ENCODE measurements at places on chromosomes 4 and X.

DNA sequence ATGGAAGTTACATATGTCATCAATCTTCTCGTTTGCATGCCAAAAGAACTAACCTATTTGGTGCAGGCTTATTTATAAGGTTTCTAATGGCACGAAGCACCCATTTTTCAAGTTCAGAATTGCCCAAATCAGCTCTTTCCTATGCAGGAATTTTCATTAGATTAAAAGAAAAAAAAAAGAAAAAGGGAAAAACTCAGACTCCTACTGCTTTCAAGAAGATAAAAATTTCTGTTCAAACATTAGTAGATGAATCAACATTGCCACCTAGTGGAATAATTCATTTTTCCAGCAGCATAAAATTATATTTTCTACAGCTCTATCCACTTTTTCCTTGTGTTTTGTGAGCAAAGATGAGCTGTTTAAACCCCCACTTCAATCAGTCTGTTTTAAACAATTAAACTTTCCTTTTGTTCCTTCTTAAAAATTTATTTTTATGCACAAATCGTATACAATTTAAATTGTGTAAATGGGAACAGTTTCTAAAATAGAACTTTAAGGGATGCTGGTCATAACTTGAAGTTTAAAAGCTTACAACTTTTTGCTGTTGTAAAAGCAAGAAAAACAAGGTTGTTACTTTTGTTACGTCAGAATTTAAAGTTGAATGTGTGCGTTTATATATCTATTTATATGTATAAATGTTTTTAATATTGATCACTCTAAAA lies 309.9 kb downstream of the ARAP2 start:
- no peak for DNase-seq

GRCh38 chr4:60683357-60683756 lies 516.8 kb upstream of the ADGRL3 start:
- DNase-seq = no peak

DNA sequence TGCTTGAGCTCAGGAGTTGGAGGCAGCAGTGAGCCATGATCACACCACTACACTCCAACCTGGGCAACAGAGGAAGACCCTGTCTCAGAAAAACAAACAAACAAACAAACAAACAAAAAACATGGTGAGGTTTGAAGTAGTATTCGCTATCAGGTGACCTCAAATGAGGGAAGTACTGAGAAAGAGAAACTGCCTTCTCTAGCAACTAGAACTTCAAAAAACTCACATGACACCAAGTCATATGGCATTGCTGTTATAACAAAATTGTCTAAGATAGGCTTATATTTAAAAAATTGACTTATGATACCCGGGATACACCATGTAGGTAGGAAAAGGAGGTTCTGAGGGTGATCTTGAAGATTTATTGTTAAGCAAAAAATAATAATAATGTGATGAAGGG lies 10.3 kb downstream of the MPP1 start:
- DNase-seq = no peak

GRCh38 chr4:182233310-182234090 lies 9.7 kb upstream of the TENM3 start:
- DNase-seq = no peak

DNA sequence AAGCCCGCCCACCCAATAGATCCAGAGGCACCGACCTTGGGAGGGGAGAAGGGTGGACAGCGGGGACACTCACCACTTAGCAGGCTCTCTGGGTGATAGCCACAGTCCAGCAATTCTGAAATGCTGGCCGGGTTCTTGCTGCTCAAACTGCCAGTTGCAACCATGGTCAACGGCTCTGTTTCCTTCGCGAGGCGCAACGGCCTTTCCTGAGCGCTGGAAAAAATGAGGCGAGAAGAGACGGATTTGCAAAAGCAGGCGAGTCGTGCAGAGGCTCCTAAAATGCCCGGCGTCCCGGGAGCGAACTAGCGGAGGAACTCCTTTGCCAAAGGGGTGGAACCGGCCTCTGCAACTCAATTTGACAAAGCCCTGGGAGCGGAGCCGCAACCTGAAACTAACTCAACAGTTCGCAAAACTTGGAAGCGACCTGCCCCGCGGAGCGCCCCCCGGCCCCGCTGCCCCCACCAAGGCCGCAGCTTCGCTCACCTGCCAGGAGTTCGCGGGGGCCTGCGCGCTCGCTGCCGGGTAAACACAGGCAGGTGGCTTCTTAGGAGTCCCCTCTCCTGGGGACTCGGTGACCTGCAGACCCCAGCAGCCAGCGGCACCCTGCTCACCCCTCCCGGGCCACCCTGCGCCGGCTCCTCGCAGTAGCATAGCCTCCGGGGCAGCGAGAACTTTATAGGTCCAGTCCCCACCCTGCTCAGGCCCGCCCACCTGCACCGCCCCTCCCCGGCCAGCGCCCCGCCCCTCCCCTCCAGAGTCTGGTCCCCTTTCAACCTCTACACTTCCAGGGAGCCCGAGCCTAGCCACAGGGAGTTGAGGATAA lies at the start of gene DDIT4L:
Gene DDIT4L, minus strand, starts transcription at position 649 of the 823 bp plus-strand sequence. Its CDS starts 485 bp downstream, at position 164.
- DNase-seq = no peak

DNA sequence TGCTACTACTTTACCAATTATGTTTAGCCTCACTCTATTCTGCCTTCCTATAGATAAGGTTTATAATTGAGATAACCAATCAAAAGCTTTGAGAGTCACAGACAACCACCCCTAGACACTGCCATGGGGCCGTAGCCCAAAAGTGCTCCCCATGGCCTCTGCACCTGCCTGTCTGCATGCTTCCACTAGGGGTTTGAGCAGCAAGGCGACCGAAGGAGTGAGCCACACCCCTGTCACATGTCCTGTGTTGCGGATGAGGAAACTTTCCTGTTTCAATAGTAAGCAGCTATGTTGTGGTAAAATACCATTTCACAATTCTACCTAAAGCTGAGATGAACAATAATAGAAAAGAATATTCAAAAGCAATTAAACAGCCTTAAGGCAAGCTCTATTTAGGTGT lies 856.0 kb upstream of the FRG1 start:
- no peak for DNase-seq

- no peak for DNase-seq
These were observed 181.0 kb downstream of the DCHS2 start for GRCh38 chr4:154310578-154310977.

DNA sequence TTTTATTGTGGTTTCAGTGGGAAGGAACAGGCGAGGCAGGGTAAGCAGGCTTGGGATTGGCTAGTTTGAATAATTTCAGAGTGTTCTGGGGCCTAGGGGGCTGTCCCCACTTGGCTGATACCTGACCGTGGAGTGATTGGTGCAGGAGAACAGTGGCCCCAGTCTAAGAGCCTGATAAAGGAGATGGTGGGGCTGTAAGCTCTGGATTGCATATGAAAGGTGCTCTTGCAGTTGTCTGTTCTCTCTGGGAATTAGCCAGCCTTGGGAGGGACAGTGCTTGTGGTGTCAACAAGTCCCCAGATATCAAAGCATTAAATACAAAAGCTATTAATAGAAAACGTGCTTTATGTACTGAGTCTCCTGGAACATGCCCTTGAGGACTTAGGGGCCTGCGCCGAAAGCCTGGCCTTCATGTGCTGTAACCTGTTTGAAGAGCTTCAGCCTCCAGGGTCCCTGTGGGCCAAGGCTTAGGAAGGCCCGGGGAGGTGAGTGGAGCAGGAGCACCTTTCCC lies 30.4 kb upstream of the CLTRN start:
- DNase-seq = no peak

GRCh38 chr4:146134761-146135445 lies 40.6 kb upstream of the LSM6 start:
- DNase-seq = no peak

DNA sequence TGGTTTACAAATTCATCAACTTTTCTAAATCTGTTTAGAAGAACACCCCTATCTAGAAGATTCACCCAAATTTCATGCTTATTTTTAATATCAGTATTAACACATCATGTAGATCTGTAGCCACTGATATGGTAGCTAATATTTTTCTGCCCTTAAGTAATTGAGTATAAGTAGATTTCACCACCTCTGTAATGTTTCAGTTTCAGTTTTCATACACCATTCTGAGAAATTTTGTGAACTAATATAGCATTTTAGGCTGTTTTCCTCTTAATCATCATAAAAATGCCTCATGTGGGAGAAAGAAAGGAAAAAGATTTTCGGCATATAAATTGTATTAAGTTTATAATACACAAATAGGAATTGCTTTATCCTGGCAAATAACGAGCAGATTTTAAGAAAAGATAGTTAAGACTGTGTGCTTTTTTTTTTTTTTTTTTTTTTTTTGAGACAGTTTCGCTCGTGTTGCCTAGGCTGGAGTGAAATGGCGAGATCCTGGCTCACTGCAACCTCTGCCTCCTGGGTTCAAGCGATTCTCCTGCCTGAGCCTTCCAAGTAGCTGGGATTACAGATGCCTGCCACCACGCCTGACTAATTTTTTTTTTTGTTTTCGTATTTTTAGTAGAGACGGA lies 21.4 kb upstream of the RBPJ start:
- DNase-seq = no peak

DNA sequence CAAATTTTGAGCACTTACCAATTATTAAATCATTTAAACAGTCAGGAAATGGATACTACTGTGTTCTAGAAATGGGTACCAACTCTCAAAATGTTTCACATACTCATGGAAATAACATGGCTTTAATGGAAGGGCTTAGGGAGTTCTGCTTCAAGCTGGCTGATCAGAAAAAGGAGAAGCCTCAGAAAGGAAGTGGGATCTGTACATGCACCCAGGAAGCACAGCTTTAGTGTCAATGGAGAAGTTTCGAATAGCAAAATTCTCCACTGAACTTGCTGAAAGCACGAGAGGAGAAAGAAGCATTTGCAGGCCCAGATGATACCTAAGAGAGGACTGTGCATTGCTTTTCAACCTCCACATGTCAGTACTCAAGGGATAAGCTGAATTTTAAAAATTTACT lies 11.1 kb upstream of the HS3ST1 start:
- no peak for DNase-seq

DNA sequence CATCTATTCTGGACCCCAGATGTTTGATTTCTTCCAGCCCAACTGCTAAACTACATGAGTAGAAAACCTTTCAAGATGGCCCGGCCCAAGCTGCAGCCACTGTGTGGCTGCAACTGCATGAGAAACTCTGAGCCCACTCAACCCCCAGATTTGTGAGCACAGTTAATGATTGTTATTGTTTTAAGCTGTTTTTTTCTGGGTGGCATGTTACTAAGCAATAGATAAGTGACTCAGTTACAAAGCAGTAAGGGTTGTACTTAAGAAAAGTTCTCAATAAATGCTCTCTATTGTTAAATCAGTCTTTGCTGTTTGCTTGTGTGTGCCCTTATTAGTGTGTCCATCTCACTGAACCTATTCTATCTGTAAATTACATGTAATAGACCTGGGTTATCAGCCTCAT lies 51.8 kb downstream of the GC start:
- DNase-seq = no peak

DNA sequence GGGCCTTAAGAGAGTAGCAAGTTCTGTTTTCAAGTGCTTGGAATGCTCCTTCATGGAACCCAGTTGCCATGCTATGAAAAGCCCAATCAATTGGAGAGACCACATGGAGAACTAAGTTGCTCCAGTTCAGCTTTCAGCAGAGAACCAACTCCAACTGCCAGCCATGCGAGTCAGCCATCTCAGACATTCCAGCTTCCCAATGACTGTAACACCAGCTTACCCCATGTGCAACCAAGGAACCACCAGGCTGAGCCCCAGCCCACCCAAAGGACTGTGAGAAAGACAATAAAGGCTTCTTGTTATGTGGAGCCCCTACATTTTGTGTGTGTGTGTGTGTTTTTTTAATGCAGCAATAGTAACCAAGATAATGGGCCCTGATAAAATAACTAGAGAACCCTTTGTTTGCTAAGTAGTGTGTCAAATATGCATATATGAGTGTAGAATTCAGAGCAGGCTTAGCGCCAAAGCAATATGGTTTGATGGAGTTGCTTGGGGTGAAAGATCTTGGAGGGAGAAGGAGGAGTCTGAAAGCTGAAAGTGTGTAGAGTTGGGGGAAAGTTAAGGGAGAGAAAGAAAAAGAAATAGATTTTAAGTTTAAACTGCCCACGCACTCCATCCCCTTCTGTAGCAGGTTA lies 35.0 kb upstream of the CCKAR start:
- no peak for DNase-seq

GRCh38 chr4:146232131-146232722 lies 17.9 kb downstream of the REELD1 start:
- DNase-seq = no peak

DNA sequence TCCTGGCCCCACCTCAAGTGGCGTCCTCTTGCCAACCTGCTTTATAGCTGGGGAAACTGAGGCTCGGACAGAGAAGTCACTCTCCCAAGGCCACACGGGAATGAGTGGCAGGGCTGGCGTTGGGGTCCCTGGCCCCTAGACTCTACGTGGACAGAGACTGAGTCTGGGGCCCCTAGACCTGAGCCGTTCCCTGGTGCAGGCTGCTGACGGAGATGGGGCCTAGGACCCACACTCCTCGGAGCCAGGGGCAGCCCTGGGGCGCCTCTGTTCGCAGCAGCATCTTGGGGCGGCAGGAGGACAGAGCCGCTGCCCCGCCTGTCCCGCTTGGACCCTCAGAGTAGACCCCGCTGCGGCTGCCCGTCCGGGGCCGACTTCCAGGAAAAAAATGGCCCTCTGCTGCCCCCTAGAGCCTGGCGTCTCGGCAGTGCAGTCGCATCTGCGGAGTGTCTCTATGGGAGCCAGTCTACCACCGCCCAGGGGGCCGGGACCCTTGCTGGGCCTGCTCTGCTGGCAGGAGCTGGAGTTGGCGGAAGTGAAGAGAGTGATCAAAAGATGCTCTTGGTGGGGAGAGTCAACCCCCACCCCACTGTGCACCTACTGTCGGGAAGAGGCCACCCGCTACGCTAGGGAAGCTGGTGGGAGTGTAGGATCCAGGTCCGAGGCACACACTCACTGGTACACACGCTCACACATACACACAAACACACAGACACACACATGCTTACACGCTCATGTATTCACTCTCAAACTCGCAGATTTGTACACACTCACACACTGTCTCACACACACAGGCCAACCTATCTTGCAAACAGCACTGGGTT lies 220.1 kb downstream of the AFAP1 start:
- DNase-seq = peak; percentile 35

DNA sequence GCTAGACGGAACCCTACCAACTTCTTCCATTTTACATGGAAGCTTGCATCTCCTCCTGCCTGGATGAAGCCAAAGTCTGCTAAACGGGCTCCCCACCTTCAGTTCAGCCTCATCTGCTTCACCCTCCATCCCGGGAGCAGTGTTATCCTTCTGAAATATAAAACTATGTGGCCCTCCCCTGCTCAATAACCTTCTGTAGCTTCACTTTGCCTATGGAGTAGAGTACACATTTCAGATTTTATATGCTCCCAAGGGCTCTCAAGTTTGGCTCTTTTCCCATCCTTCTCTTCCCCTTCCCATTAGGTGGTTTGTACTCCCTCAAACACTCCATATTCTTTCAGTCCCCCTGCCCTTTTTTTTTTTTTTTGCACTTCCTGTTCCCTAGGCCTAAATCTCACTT lies 115.9 kb upstream of the RAI2 start:
- no peak for DNase-seq

DNA sequence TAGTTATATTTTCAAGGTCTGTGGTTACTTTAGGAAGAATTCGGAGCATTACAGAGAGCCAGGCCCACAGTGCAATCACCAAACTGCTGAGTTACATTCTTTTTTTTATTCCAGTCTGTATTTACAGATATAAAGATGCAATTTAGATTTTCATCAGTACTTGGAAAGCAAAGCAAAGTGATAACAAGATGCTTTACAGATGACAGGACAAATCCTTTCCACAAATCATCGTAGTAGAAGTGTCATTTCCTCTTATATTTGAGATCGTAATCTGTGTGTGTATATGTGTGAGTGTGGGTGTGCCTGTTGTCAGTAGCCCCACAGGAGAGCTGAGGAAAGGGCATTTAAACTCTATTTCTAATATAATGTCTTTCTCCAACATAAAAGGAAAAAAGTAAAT lies 1893.7 kb downstream of the STIM2 start:
- no peak for DNase-seq

GRCh38 chrX:46404774-46405173 lies 140.4 kb downstream of the ZNF674 start:
- DNase-seq = no peak
